ENCODE measurements at places on chromosomes 3 and 15.
A peak's percentile ranks its signal among the peaks of the same experiment; 100 is the strongest.

DNA sequence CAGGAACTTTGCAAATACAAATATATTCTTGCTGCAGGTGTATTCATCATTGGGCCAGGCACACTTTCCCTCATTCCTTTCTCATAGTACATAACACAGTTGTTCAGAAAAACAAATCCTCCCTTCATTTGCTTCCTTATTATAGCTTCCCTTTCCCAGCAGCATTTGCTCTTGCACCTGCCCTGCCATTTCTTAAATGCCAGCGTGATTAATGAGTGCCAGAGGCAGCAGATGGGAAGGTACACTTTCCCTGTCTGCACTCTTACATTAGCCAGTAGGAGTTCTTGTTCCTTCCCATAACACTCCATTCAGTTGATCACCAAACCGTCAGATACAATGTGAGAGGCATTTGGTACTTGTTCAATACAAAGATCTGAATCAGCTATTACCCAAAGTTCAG lies 128.5 kb upstream of the GAP43 start:
- no peak for DNase-seq

DNA sequence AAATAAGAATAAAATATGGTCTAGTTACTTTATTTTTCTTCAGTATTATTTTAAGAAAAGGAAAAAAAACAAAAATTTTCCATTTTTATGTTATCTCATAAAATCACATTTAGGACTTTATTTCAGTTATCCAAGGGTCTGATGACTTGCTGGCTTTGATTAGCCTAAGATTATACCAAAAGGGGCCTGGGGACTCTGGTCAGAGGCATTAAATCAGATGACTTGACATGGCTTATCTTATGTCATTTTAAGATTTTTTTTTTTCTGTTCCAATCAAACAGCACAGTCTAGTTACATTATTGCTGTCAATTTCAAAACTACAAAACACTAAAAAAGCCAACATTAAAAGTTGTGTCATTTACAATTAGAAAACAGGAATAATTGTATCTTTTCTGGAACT lies 725.4 kb upstream of the NR2F2 start:
- DNase-seq = no peak

DNA sequence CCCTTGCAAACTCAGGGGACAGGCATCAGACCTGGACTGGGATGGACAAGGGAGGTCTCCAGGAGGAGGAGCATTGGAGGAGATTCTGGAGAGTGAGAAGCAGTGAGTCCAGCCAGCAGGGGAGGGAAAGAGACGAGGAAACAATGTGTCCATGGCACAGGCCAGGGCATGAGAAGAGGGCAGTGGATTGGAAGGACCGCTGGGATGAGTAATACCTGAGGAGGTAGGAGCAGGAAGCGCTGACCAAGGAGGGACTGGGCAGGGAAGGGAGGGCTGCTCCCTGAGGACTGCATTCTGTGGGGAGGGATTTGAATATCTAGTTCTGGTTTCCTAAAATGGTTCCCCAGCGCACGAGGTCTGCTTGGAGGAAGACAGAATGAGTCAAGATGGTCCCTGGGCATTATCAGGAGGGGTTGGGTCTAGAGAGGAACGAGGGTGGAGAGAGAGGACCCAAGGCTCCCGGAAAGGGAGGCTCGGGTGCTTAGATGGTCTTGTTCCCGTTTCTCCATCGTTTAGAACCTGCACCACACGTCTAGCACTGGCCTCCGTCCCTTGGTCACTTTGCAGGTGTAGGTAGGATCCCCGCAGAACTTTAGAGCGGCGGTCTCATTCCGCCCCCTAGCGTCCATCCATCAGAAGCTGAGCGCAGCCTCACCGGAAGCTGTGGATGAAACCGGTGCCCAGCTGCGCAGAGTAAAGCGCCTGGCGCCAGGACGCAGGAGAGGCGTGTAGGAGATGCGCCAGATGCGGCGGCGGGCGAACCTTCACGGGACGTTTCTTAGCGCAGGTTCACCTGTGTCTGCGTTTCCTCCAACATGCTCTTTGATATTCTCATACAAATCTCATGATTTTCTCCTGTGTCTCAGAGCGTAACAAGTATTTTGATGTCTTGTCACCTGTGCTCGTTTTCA lies 190.7 kb upstream of the NDN start:
- no peak for DNase-seq

GRCh38 chr3:128970740-128971047 lies 23.2 kb downstream of the CFAP92 start:
- no peak for DNase-seq

DNA sequence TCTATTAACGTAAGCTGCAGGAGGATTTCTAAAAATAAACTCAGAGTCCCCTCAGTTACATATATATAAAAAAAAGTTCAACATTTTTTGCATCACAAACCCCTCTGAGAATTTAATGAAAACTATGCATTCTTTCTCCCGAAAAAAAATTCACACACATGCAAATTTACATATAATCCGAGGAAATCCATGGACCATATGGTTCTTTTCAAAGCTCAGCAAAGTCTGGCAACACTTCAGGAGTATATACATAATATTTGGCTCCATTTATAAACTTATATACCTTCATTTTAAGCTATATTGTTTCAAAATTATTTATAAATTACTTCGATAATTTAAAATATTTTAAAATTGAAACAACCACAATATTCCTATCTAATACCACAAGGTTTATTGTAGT lies 140.7 kb upstream of the PLXND1 start:
- DNase-seq = no peak

DNA sequence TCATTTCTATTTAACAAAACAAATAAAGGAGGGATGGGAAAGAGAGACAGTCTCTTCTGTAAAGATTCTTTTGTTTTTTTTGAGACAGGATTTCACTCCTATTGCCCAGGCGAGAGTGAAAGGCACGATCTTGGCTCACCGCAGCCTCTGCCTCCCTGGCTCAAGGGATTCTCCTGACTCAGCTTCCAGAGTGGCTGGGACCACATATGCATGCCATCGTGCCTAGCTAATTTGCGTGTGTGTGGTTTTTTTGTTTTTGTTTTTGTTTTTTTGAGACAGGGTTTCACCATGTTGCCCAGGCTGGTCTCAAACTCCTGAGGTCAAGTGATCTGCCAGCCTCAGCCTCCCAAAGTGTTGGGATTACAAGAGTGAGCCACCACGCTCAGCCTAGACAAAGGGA lies 23.3 kb downstream of the STAG1 start:
- no peak for DNase-seq

DNA sequence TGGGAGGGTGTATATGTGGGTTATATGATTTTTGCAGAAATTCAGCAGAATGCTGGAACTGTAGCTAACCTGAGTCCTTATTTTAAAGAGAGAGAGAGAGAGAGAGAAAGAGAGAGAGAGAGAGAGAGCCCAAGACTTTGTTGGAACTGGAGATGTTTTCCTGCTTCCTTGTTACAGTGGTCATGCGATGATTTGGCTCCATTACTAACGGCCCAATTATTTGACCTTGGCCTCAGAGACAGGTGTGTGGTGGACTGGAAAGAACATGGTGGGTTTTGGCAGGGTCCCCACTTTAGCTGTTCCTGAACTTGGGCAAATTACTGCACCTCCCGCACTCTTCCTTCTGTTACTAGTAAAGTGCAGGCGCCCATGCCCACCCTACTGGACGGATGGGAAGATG lies 14.8 kb upstream of the ACSBG1 start:
- DNase-seq = no peak

DNA sequence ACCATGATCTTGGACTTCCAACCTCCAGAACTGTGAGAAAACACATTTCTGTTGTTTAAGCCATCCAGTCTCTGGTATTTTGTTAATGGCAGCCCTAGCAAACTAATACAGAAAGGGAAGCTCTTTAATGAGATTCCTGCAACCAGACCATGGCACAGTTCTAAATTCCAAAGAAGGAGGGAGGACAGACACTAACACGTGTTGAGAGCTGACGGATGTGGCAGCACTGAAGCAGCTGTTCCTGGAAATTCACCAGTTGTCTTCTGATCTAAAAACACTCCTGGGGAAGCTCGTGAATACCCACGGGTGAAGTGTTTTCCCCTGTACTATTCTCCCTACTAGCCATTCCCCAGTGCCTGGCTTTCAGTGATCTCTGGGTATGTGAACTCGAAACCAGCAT lies 56.7 kb downstream of the RPL22L1 start:
- no peak for DNase-seq

DNA sequence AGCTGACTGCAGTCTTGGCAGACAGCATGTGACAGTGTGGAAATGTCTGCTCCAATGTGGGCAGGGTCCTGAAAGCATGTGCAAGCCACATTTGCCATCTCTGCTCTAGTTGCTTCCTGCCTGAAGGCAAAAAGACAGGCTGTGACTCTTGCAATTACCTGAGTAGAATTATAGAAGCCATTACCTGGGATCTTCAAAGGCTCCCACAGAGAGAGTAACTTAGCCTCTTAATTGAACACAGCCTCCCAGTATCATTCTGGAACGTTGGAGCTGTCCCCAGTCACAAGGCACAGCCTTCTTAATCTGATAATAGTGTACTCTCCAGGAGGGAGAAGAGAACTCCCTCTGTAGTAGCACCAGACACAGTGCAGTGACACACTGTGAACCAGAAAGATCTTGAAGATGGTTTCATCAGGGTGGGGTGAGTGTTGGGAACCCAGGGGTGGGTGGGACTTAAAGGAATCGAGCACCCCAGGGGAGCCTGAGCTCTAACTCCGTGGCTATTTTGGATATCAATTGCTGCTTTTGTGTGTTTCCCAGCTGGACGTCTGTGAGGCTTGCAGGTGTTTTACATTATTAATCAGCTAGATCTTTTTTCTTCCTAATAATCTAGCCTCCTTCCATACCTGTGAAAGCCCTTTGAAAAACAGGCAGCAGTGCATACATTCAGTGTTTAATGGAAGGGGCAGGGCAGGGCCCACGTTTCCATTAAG lies 40.6 kb upstream of the GLCE start:
- DNase-seq = no peak

GRCh38 chr15:40367686-40368611 lies 9.9 kb downstream of the DISP2 start:
- peak; percentile 76 for DNase-seq

DNA sequence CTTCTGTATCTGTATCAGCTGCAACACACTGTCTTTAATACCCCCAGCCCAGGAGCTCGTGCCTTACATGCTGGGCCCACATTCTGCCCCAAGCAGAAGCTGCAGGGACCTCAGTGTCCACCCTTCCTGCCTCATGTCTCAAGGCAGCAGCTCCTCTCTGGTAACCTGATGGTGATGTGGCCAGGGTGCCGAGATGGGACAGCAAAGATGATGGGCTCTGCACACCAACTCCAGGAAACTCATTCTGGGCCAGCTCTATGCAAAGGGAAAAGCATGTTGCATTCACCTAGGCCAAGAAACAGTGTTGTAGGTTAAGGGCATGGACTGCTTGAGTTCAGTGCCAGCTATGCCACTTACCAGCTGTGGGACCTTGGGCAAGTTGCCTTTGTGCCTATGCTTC lies 79.5 kb upstream of the PRR23C start:
- DNase-seq = no peak

- DNase-seq = no peak
Measured at GRCh38 chr15:47750030-47750739, 32.9 kb downstream of the SEMA6D start.

DNA sequence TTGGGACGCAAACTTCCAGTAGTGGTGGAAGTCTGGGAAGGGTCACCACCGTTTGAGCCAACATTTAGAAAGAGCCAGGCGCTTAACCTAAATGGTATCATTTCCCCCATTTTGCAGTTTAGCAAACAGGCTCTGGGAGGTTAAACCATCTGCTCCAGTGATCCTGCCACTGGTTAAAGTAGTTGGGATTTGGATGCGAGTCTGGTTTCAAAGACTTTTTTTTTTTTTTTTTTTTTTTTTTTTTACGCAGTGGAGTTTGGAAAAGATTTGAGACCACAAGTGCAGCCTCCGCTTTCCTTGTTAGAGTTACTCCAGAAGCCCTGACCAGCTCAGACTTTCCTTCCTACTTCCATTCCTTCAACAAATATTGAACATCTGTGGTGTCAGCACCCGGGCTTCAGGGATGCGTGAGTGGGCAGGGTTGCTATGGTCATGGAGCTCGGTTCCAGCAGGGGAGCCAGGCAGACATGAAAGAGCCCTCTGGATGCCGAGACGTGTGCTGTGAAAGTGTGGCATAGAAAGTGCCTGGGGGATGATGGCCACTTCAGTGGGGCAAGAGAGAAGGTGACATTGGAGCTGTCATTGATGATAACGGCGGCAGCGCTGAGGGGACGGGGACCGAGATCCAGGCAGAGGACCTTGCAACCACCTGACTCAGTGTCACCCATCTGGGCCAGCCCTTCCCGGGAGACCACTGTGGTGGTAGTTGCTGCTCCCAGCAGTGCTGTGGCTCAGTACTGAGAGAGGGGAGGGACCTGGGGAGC lies 1.1 kb upstream of the RNU6-1 start:
- no peak for DNase-seq

DNA sequence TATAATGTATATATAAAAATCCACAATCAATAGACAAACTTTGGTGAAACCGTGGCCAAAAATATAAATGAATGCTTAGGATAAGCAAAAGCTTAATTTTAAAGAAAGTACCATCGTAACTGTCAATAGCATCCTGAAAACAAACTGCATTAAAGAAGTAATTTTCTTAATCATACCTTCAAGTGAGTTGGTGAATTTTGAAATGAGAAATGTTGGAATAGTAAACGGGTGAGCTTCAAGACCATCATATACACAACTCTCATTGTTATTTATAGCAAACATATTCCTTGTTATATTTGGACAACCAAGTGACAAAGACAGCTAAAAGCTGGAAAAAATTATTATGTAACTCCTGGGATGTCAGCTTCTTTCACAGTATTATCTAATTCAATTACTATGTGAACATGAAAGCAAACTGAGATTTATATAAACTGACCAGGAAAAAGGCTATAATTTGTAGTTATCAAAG lies 3.7 kb downstream of the DAZL start:
- DNase-seq = no peak

DNA sequence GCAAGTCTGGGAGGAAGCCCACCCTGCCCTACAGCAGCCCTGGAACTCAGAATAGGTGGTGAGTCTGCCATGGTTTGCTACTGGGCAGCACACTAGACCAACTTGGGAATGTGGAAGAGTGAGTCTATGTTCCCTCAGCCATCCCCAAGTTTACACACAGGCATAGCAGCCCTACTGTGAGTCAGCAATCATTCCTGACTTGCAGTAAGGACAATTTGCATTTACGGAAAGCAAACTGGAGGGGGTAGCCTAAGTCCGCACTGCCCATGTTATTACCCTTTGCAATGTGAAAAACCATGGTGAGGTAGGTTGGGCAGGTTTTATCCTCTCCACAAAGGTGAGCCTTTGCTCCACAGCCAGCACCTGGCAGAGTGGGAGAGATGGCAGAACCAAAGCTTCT lies 4.6 kb downstream of the TCTA start:
- no peak for DNase-seq

- DNase-seq = no peak
Measured at GRCh38 chr3:120198305-120198878, 86.6 kb downstream of the GPR156 start.

- no peak for DNase-seq
Measured at GRCh38 chr15:22794621-22795167, 8.2 kb downstream of the NIPA1 start.

DNA sequence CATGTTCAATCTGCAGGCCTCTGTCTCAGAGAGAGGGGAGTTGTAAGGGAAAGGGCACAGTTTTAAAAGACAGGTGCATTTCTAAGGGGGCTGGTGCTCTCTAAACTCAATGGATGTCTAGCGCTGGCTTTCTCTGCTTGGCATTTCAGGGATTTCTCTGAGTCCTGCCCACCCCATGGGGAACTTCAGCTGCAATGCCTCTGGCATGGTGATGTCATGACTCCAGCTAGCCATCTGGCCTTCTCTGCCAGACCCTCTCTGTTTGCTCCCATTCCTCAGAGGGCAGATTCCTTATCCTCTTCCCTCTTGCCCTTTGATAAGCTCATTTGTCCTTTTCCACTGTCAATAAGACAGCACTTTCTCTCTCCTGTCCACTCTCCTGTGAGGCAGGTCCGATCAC lies 40.8 kb downstream of the RPLP1 start:
- no peak for DNase-seq

GRCh38 chr15:48945386-48945785 lies 18.3 kb downstream of the SHC4 start:
- DNase-seq = no peak
